CD4-positive, alpha-beta T cell treated with Interleukin-15 for 1 hour (primary cell): ENCODE measurements at places on chromosomes 16 and 17.

- DNase-seq: no peak
Observed at GRCh38 chr16:48138543-48138942, 17.2 kb downstream of the ABCC12 start.

- no peak for DNase-seq
Observed at GRCh38 chr17:57256708-57257112, 387 bp downstream of the MSI2 start.

- DNase-seq: no peak
Observed at GRCh38 chr16:1466968-1467521, 7.8 kb downstream of the CLCN7 start.

- DNase-seq: no peak
Observed at GRCh38 chr16:89498839-89499238, 8.5 kb upstream of the ANKRD11 start.

DNA sequence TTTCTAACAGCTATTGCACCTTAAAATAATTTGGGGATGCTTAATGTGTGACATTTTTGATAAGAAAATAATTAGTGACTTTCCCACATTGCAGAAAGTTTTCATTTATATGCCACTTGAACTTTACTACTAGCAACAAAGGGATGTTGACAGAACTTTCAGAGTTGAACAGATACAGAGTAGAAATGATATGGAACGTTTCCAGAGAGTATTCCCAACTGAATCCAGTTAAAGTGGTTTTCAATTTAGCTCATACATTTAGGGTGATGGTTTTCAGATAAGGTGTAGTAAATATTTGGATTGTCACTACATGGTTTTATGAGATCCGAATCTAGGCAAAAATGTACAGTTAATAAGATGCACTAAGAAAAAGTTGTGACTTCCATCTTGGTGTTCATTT lies 17.3 kb downstream of the MAP2K4 start:
- DNase-seq: no peak

DNA sequence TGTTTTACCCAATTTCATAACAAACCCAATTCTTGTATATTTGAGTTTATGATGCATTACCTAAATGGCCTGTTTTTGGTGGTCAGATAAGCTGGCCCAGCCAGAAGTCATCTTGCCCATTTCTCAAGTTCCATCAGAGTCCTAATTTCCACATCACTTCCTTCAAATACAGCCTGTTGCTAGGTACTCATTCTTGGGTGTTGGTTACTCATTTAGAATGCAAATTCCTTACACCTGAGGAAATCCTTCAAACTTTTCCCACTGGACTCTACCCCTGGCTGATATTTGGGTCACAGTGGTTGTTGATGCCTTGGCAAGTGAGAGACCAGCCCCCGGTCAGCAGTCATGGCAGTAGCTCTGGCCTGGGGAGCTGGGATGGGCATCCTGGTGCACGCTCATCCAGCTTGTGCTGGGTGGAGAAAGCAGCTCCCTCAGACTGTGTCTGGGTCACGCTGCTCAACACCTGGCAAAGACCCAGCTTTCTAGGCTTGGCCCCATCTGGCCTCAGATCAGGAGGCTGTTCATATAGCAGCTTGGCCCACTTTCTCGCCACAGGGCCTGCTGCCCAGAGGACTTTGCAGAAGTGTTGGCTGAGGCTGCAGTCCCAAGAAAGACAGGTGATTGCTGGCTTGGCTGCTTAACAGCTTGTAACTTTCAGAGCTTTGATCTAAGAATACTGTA lies 25.8 kb downstream of the WSB1 start:
- no peak for DNase-seq

DNA sequence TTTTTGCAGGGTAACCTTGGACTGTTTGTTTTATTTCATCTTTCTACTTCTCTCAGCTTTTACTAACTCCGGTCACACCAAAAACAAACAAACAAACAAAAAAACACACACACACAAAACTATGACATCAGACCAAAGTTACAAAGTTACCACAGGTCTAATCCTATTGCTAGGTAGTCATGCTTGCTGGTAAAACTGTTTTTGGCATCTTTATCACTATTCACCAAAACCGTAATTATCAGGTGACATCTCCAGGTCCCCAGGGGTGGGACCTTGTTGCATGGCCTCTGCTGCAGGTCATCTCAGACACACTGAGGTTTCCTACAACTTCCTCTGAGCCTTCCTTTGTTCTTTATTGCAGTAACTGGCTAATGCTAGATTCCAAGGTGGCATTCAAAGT lies 162.3 kb downstream of the ABCA8 start:
- no peak for DNase-seq

DNA sequence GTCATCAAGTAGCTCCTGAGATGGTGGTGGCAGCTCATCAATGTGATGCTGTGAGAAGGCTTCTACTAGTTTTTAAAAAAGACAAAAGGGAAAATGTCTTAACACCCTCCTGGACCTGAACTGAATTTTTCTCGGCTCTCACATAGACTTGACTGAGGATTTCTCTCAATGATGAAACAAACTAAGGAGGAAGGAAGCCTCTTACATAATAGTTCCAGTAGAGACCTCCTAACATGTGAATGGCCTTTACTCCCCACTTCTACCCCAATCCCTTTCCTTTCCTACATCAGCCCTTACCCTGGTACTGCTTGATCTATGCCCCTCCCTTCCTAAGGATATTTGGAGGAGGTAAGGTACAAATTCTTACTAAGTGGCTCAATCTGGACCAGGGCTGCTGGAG lies 54.8 kb upstream of the MTMR4 start:
- DNase-seq: no peak

- no peak for DNase-seq
Observed at GRCh38 chr16:81891736-81892364, 112.8 kb downstream of the PLCG2 start.

DNA sequence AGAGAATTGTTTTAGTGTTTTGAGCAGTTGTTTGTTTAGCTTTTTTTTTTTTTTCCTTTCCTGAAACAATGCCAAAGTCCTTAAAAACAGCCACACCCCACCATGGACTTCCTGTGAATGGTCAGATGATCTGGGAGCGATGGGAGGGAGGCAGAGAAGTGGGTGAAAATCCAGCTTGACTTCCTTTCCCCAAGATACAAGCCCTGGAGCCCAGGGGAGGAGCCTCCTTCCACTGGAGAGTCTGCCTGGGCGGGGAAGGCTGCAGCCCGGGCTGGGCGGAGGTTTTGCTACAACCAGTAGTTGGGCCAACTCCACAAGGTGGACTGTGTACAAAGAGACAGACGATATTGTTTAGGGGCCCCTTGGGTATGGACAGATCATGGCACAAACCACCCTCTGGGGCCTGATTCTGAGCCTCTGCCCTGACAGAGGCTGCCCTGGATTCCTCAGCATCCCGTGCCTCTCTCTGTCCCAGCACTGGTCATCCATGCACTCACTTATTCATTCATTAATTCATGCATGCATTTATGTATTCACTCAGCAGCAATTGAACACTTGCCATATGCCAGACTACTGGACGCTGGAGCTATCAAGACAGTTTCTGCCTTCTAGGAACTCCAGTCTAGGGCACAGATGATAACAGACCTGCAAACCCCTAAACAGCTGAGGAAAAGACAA lies 29.8 kb downstream of the WSB1 start:
- DNase-seq: no peak

DNA sequence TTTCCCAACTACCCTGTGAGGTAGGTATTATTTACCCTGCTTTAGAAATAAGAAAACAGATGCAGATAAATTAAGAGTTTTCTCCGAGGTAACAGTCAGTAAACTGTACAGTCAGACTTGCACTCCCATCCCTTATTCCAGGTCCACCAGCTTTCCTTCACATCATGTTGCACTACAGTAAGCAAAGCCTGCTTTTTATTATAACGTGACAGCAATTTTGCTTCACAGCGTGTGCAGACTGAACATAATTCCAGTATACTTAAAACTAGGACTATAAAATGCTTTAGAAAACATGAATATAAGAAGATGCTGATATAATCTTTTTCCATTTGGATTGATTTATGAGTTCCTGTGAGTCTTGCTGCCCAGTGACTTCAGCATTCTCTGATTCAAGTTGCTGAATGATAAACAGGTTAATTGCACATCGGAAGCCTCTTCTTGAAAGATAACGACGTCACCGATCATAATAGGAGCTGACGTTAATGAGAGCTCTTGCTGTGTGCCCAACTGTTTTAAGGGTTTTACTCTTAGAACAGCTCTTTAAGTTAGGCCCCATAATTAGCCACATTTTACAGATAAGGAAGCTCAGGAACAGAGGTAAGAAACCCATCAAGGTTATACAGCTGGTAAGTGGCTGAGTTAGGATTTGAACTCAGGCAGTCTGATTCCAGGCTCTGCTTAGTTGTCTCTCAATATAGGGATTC lies 1.4 kb downstream of the LIG3 start:
- no peak for DNase-seq

DNA sequence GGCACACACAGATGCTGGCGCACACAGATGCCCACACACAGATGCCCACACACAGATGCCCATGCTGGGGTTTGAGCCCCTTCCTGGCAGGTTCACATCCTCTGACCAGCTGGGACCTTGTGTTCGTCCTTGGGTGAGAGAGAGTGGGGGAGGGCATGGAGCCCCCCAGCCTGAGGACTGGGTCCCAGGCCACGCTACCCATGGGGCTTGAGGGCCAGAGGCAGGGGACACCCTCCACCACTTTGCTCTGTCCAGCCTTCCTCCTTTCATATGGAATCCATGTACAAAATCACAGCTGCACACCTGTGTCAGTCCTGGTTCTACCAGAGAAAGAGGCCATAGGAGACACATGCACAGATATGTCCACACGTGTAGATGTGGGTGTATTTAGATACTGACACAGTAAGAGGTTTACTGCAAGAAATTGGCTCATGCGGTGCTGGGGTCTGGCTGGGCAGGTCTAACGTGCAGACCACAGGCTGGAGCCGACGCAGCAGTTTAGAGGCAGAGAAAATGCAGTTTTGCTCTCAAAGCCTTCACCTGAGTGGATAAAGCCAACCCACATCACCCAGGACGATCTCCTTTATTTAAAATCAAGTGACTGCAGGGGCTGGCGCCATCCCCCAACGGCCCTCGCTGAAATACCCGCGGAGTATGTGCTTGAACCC lies 10.8 kb downstream of the SLC22A31 start:
- no peak for DNase-seq

- peak; percentile 89 for DNase-seq
Observed at GRCh38 chr17:17663160-17664063, 17.8 kb upstream of the RAI1 start.

- DNase-seq: no peak
Observed at GRCh38 chr16:65260746-65261145, 138.9 kb upstream of the CDH11 start.

- DNase-seq: no peak
Observed at GRCh38 chr16:11435576-11435975, 90.3 kb downstream of the RMI2 start.

DNA sequence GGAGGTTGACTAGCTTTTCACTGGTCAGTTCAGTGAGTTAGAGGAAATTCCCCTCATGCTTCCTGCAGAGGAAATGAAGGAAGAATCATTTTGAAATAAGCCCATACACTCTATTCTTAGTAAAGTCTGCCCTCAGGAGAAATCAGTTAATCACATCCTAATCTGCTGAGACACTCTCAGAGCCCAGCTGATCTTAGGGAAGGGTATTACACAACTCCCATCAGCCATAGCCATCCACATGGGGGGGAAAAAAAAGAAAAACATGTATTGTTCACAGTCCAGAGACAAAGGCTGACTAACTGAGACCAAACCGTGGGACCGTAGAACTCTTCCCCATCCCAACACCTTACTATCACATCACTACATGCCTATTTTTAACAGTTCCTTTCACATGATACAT lies 722.3 kb downstream of the CDH8 start:
- DNase-seq: no peak

DNA sequence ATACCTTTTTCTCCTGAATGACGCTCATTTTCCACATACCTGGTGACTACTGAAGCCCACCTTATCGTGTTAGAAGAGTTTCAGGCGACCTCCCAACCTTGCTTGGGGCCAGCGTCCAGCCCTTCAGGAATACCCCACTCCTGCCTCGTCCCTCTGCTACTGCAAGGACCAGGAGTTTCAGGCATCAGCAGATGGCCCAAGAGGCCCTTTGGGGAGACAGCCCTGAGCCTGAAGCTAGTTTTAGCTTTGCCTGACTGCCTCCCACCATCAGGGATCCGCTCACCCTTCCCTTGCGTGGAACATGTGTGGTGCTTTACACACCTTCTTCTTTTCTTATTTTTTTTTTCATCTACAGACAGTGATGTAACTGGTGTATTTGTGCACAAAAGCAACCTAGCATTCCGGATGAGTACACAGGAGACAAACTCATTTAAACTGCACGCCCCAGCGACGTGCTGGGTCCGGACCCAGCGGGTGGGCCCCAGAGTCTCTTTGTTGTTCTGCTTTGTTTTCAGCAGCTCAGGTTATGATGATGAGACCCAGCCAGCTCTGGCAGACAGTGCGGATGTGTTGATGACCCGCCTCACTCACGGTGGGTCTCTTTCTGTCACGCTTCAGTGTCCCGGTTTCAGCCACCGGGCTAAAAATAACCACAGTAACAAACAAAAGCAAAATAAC lies 242.4 kb downstream of the C16orf95 start:
- peak; percentile 35 for DNase-seq
